ENCODE measurements at places on chromosomes 11 and 22. TPM values are rescaled to one million over a fixed set of nuclear protein-coding genes. Genes with fewer than 3 reads are reported as not detected.

The WNT7B gene
- 2.5 TPM for total RNA-seq

- no peak overlapping the region for H3K27ac ChIP-seq
- H3K4me3 ChIP-seq = no peak overlapping the region
- H3K27me3 ChIP-seq = no peaks in the 10 kb centered on the region
- peaks cover 5% of the 10 kb centered on the region for H3K4me1 ChIP-seq
- no peak for DNase-seq
Observed at GRCh38 chr22:38479096-38479837, 11.4 kb downstream of the KDELR3 start.

GRCh38 chr11:2690596-2691354 is 9.0 kb downstream of the KCNQ1OT1 start:
- no peak for DNase-seq
- H3K36me3 ChIP-seq = no peaks in the 10 kb centered on the region
- H3K4me3 ChIP-seq = no peak overlapping the region
- H3K4me1 ChIP-seq = peaks cover 28% of the 10 kb centered on the region
- no peak overlapping the region for H3K27ac ChIP-seq

The ZP1 gene
- total RNA-seq = not detected

GRCh38 chr11:110501428-110501827 is 71.7 kb downstream of the FDX1 start:
- H3K27ac ChIP-seq = no peak overlapping the region
- no peaks in the 10 kb centered on the region for H3K27me3 ChIP-seq
- no peak overlapping the region for H3K4me3 ChIP-seq
- H3K36me3 ChIP-seq = no peaks in the 10 kb centered on the region
- no peaks in the 10 kb centered on the region for H3K4me1 ChIP-seq

The AP1B1 gene
- total RNA-seq = 45.0 TPM

- no peak overlapping the region for H3K27ac ChIP-seq
- H3K36me3 ChIP-seq = no peaks in the 10 kb centered on the region
- H3K4me1 ChIP-seq = no peaks in the 10 kb centered on the region
- DNase-seq = no peak
- H3K4me3 ChIP-seq = no peak overlapping the region
- H3K27me3 ChIP-seq = no peaks in the 10 kb centered on the region
Observed at GRCh38 chr11:126548581-126549550, 193.4 kb downstream of the ST3GAL4 start.

- no peak overlapping the region for H3K4me3 ChIP-seq
- H3K27me3 ChIP-seq = no peaks in the 10 kb centered on the region
- no peaks in the 10 kb centered on the region for H3K36me3 ChIP-seq
- no peaks in the 10 kb centered on the region for H3K4me1 ChIP-seq
- no peak for DNase-seq
Observed at GRCh38 chr11:112162761-112163546, 940 bp downstream of the IL18 start.

The OR51E2 gene
- total RNA-seq = not detected

- H3K4me1 ChIP-seq = peaks cover 8% of the 10 kb centered on the region
- H3K36me3 ChIP-seq = no peaks in the 10 kb centered on the region
- H3K27me3 ChIP-seq = no peaks in the 10 kb centered on the region
- H3K27ac ChIP-seq = peak within 1 kb of the TSS; percentile 74
Observed at GRCh38 chr11:65027213-65028067, at the start of gene SNX15. SNX15 (plus strand) TSS chr11:65027439; CDS start chr11:65027538, 99 bp downstream.

The DRD2 gene
- 0.20 TPM for total RNA-seq

DNA sequence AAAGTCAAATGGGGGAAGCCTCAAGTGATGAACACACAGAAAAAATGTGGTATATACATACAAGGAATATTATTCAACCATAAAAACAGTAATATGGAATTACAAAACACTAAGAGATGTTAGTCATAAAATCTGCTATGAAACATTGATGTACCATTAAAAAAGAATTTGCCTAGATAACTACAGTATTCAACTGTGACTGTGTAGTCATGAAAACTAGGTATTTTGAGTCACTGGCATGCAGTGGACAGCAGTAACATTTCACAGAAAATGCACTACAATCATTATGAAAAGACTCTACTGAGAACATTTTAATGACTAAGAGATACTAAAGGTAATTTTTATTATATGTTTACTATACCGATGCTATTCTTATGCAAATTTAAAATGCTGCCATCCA is 11.7 kb downstream of the ZNF195 start:
- no peak overlapping the region for H3K4me3 ChIP-seq
- peaks cover 50% of the 10 kb centered on the region for H3K36me3 ChIP-seq
- no peak overlapping the region for H3K27ac ChIP-seq

The PTH gene
- total RNA-seq = not detected

DNA sequence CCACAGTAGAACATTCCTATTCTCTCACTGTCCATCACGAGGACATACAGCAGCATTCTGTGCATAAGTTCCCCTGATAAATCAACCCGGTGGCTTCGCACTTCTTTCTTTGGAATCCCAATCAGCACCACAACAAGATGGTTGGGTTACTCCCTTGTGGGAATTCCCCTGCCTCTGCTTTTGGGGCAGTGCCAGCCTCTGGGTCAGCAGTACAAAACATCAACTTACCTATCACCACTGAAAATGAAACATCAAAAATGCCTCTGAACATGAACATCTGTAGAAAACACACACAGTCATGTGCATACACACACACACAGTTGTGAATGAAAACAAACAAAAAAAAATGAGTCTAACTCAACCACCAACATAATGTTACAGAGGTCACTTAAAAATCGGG is 79.3 kb downstream of the KCNA4 start:
- H3K4me1 ChIP-seq = no peaks in the 10 kb centered on the region
- H3K27ac ChIP-seq = no peak overlapping the region
- no peaks in the 10 kb centered on the region for H3K36me3 ChIP-seq
- no peak for DNase-seq
- H3K4me3 ChIP-seq = no peak overlapping the region
- H3K27me3 ChIP-seq = no peaks in the 10 kb centered on the region

DNA sequence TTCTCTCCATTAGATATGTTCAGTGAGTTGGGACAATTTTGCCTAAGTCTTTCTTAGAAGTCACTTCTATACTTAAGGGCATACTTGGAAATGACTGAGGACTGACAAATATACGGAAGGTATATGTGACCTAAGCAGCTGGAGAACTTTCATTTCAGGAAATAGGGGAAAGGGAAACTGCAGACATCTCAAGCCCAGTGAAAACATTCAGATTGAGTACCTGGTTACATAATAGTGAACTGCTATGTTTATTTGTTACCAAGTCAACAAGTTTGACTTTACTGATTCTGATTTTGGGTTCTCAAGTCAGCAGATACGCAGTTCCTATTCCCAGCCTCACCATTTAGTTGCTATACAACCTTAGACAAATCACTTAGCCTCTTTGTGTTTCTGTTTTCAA is 1173.9 kb downstream of the LRRC4C start:
- no peak for DNase-seq
- no peaks in the 10 kb centered on the region for H3K36me3 ChIP-seq
- no peak overlapping the region for H3K27ac ChIP-seq
- H3K27me3 ChIP-seq = no peaks in the 10 kb centered on the region

The MUC6 gene
- not detected for total RNA-seq

GRCh38 chr11:36037031-36037430 is 93.2 kb downstream of the LDLRAD3 start:
- DNase-seq = peak; percentile 60
- H3K36me3 ChIP-seq = no peaks in the 10 kb centered on the region
- H3K4me1 ChIP-seq = no peaks in the 10 kb centered on the region

GRCh38 chr22:46078241-46079092 is 71.9 kb upstream of the PPARA start:
- H3K27me3 ChIP-seq = no peaks in the 10 kb centered on the region
- H3K4me3 ChIP-seq = peak overlapping the region; percentile 20
- DNase-seq = peak; percentile 11
- no peaks in the 10 kb centered on the region for H3K36me3 ChIP-seq
- peaks cover 31% of the 10 kb centered on the region for H3K4me1 ChIP-seq

- peaks cover 24% of the 10 kb centered on the region for H3K4me1 ChIP-seq
- peak overlapping the region; percentile 88 for H3K4me3 ChIP-seq
- no peak for DNase-seq
- no peaks in the 10 kb centered on the region for H3K36me3 ChIP-seq
- peak overlapping the region; percentile 97 for H3K27ac ChIP-seq
Observed at GRCh38 chr11:78080084-78080817, 589 bp upstream of the NDUFC2 start.

The MYOD1 gene
- not detected for total RNA-seq

- no peaks in the 10 kb centered on the region for H3K36me3 ChIP-seq
- DNase-seq = no peak
- no peak overlapping the region for H3K27ac ChIP-seq
- no peaks in the 10 kb centered on the region for H3K4me1 ChIP-seq
- no peaks in the 10 kb centered on the region for H3K27me3 ChIP-seq
- no peak overlapping the region for H3K4me3 ChIP-seq
Observed at GRCh38 chr11:129323896-129324502, 51.6 kb upstream of the BARX2 start.

DNA sequence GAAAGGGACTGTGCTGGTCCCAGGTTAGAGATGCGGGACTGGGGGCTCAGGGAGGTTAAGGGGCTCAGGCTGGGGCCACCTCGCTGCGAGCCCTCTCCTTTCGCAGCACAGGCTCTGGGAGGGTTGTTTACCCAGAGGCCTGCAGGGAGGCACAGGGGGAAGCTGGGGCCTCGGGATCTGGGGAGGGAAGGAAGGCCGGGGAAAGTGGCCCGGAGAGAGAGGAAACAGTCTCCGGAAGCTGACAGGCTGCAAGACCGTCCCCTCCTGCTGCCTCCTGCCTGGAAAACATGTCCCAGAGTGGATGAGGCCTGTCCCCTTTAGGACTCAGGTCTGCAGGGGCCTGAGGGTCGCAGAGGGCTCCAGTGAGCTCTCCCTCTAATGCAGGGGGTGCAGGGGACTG is 45.4 kb downstream of the MYO7A start:
- H3K27me3 ChIP-seq = no peaks in the 10 kb centered on the region
- no peak for DNase-seq
- no peak overlapping the region for H3K4me3 ChIP-seq
- no peak overlapping the region for H3K27ac ChIP-seq
- H3K4me1 ChIP-seq = no peaks in the 10 kb centered on the region

DNA sequence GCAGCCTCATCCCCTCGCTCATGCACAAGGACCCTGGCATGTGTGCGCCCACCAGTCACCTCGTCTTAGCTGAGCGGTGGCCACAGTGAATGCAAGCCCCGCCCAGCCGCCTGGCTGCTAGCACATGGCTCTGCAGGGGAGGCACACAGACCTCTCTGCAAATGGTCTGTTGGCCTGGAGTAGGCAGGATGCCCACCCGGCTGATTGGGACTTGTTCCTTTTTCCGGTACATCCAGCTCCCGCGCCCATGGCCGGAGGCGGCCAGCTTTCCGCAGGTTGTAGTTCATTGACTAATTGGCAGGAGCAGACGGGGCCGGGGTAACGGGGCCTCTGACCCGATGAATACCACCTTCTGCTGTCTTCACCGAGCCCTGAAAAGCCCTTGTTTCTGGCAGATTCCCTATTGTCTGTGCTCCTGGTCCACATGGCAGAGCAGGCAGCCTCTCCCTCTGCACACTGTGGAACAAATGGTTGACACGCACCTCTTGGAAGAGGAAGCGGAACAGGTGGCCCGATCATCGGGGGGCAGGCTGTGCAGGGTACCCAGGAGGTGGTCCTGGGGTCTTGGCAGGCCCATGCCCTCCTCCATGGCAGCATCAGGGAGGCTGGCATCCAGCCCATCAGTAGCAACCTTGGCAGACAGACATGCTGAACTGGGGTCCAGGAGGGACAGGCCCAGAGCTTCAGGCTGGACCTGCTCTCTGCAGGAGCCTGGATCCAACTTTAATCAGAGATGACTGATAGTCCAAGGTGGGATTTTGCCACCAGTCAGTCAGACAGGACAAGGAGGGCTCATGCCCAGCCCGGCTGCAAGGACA is 1512.0 kb downstream of the BRD1 start:
- H3K4me3 ChIP-seq = no peak overlapping the region
- no peak overlapping the region for H3K27ac ChIP-seq
- no peak for DNase-seq
- H3K36me3 ChIP-seq = no peaks in the 10 kb centered on the region

- no peaks in the 10 kb centered on the region for H3K4me1 ChIP-seq
- no peak overlapping the region for H3K4me3 ChIP-seq
- no peak overlapping the region for H3K27ac ChIP-seq
- no peaks in the 10 kb centered on the region for H3K27me3 ChIP-seq
Observed at GRCh38 chr11:34585735-34586487, 35.0 kb upstream of the EHF start.

The H19 gene
- 17.3 TPM for total RNA-seq

The TSGA10IP gene
- not detected for total RNA-seq

The DDX6 gene
- total RNA-seq = 178 TPM

GRCh38 chr11:77523712-77524111 is 49.8 kb upstream of the PAK1 start:
- no peaks in the 10 kb centered on the region for H3K36me3 ChIP-seq
- H3K27ac ChIP-seq = no peak overlapping the region
- H3K4me1 ChIP-seq = no peaks in the 10 kb centered on the region
- H3K27me3 ChIP-seq = no peaks in the 10 kb centered on the region
- H3K4me3 ChIP-seq = no peak overlapping the region
- DNase-seq = no peak

DNA sequence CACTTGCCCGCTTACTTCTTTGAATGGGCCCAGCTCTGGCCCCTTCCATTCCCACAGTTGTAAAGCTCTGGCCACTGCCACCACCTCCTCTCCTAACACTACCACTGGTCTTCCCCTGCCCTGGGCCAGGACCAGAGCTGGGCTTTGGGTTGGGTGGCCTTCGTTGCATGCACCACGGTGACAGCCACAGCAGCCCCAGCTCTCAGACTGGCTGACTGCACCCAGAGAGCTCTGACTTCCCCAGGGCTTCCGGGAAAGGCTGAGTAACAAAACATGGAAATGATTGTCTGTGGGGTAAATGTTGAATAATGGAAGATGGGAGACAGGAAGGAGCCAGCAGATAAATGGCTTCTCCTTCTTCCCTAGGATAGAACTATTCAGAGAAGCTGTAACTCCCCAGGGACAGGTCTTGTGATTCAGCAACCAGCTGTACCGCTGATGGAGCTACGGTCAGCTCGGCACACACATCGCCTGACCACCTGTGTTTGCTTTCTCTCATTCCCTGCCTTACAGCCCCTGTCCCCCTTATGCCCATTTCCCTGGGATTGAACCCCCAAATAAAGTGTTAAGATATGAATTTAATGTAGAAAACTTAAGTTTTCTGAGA is 27.6 kb downstream of the SCN4B start:
- H3K4me1 ChIP-seq = no peaks in the 10 kb centered on the region
- no peak for DNase-seq

DNA sequence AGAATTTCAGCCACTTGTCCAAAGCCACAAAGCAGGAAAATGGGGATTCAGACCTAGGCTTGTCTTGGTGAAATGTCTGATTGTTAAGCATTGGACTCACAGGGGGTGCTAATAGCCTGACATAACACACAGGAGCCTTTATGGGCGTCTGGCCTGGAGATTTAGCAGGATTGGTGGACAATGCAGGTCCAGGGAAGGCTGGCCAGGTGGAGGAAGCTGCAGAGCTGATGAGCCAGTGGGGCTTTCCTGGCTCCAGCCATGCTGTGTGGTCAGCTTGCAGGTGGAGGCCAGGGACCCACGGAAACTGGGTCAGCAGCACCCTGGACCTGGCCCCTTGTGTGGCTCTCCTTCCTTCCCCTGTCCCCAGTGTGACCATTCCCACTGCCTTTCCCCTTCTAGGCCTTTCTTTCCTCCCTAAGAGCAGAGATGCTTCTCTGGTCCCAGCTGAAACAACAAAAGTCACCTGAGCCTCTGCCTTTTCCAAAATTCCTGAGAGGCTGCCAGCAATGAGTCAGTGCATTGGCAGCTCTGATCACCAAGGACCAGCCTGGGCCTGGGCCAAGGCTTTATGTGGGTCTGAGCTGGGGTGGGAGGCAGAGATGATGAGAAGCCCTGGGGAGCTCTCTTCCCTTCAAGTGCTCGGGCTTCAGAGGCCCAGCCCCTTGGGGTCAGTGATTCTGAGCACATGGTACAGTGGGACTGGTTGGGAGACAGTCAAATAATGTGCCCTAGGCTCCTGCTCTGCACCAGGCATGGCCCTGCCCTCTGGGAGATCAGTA is 85.2 kb downstream of the CCDC81 start:
- no peaks in the 10 kb centered on the region for H3K36me3 ChIP-seq
- peak overlapping the region; percentile 94 for H3K27ac ChIP-seq
- H3K4me3 ChIP-seq = no peak overlapping the region
